Stimulated activated CD8-positive, alpha-beta memory T cell treated with anti-CD3 and anti-CD28 coated beads, Interleukin-12 subunit alpha, Interleukin-12 subunit beta, amount 100 ng/mL, for 1 hour (primary cell): ENCODE measurements at places on chromosomes 2 and 18.

GRCh38 chr2:66440708-66441497, 6.0 kb downstream of the MEIS1 start:
- DNase-seq, result no peak

GRCh38 chr2:199405241-199405640, 52.5 kb downstream of the SATB2 start:
- no peak for DNase-seq

DNA sequence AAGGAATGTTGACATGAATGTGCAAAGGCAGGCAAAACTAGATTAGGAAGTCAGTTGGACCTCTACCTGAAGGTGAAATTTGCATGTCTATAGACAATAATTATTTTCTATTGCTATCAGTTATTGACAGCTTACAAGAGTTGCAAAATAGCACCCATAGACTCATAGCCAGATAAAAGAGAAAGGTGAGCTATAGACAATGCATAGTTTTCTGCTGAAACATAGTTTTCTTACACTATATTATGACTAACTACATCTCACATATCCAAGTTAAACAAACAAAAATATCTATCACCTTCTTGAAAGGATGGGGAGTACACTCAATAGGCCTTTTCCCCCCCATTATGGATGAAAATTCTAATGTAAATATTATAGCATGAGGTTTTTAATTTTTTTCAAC, 305.0 kb downstream of the PTH2R start:
- DNase-seq, result no peak

GRCh38 chr2:26471766-26472706, 5.9 kb downstream of the OTOF start:
- DNase-seq, result no peak

DNA sequence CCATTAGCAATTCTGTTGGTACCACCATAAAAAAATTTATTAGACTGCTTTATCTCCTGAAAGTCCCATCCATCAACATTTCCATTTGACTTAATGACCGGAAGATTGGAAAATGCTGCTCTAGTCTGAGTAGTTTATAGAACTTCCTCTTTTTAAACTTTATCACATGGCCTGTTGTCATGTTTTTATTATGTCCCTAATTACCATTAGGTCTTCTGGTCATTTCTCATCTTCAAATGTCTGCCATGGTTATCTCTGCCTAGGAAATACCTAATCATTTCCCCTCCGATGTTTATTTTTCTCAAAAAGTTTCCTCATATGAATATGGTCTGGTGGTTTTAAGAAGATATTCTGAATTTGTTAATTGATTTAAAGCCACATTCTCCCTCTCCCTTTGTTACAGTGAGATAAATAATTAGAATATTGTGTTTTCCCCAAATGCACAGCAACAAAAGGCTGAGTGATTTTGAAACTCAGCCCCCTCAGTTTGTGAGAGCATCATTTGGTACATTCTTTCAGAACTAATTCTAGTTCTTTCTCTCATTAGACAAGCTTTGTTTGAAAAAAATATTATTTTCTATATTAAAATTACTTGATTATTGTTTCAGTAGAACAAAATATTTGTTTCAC, 317.1 kb upstream of the ST6GAL2 start:
- no peak for DNase-seq

GRCh38 chr18:56869189-56869777, 218.1 kb downstream of the WDR7 start:
- no peak for DNase-seq

GRCh38 chr2:168190590-168191336, 56.6 kb downstream of the STK39 start:
- no peak for DNase-seq

DNA sequence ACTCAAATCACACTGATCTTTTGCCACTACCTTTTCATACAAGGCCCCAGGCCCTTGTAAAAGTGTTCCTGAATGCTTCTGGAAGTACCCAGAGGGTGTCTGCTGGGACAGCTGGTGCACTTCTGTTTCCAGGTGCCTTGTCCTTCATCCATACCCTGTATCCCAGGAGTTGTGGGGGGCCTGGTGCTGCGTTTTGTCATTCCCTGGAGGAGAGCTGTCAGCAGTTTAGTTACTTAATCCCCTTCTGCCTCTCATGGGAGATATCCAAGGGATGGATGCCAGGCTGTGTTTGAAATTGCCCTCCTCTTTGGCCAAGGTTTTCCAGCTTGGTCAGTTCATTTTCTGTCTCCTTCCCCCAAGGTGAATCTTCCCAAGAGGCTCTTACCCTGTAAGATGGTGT, 158.3 kb downstream of the WDSUB1 start:
- no peak for DNase-seq

GRCh38 chr18:70998490-70998889, 709.6 kb downstream of the SOCS6 start:
- no peak for DNase-seq

- DNase-seq, result no peak
Observed at GRCh38 chr18:35868915-35869314, 103.6 kb upstream of the RMP24 start.

GRCh38 chr2:67076239-67076624, 320.9 kb upstream of the ETAA1 start:
- no peak for DNase-seq

DNA sequence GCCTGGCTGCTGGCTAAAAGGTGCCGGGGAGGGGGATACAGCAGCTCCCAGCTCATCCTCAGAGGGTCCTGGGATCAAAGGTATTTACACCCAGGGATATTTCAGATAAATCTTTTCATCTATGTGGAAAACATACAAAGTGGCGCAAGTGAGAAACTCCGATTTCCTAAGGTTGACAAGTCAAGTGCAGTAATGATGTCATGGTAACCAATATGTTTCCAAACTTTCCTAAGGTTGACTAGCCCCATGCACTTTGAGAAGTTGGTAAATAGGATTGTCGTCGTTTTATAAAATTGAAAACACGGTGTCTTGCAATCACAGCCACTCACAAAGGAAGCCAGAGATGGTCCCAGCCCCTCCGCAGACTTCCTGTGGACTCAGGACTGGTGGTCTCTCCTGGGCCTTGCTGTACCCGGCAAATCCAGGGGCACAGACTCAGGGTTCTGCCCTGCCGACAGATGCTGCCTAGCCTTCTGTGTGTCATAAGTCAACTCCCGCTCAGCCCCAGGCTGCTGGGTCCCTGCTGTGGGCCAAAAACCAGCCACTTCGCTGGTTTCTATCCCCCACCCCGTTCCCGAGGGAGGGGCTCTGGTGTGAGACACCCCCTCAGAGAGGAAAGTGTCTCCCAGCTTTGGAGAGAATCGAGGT, 111.2 kb upstream of the PPP1CB start:
- no peak for DNase-seq

GRCh38 chr2:28588292-28588670, 92.4 kb downstream of the PLB1 start:
- no peak for DNase-seq

- DNase-seq, result no peak
Observed at GRCh38 chr2:233209117-233209532, 42.3 kb upstream of the ATG16L1 start.

DNA sequence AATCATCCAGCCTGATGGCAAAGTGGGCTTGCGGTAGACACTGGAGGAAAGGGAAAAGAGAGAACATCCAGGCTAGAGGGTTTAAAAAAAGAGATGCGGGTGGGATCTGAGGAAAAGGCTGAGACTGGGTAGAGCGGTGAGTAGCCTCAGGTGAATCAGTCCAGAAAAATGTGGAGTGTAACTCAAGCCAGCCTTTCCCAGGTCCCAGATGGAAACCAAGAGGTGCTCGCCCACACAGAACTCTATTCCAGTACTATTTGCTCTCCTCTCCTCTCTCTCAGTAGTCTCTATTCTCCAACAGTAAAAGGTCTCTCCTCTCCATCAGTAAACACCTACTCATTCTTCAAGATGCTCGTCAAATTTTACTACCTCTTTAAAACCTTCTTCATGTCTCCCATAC, 38.3 kb upstream of the NRP2 start:
- DNase-seq, result no peak
